ENCODE measurements at places on chromosomes 5 and 9. TPM values are rescaled to one million over a fixed set of nuclear protein-coding genes. Genes with fewer than 3 reads are reported as not detected.

Gene IFNA8
- total RNA-seq, result not detected

Gene PFN3
- total RNA-seq, result not detected

Gene CDH6
- total RNA-seq, result 8.0 TPM

Gene BNC2
- 24.0 TPM for total RNA-seq

Gene CDX1
- total RNA-seq, result 0.27 TPM

Gene GABRA1
- 0.13 TPM for total RNA-seq

Gene KIAA1958
- 3.4 TPM for total RNA-seq
